GM19239 (cell line): ENCODE measurements at places on chromosomes 11 and 22.

- DNase-seq = no peak
Measured at GRCh38 chr11:133136376-133136775, 395.9 kb downstream of the OPCML start.

- DNase-seq = no peak
Measured at GRCh38 chr11:112425121-112425520, 164.5 kb upstream of the PLET1 start.

DNA sequence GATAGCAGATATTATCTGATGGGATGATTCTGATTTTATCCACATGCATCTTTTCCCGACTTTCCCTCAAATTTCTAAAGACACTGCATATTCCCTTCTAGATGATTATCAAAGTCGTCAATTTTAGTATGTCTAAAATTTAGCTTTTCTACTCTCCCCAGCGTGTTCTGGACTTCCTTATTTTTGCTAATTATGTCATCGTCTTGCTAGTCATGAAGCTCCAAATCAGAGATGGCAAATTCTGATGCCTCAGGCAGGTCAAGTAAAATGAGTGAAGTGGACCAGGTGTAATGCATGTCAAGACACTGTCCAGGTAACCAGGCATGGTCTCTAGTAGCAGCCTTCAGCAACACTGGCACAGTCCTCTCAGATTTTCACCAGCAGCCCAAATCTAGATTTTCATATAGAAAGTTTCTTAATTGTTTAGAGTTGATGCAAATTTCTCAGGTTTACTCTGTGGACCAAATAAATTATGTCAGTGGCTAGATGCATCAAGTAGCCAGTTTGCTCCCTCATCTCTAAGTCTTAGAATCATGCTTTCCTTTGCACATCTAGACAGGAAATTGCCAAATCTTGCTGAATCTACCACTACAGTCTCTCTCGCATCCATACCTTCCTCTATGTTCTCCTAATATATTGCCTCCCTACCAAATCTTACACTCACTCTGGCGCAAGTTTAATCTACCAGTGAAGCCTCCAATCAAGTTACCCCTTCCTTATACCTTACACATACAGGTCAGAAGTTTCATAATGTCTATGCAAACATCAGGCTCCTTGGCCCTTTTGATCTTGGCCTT, 10.6 kb downstream of the HSD17B12 start:
- DNase-seq = no peak

GRCh38 chr22:49512487-49513165, 315.0 kb downstream of the BRD1 start:
- no peak for DNase-seq

- DNase-seq = no peak
Measured at GRCh38 chr11:596374-596773, 19.4 kb downstream of the IRF7 start.

DNA sequence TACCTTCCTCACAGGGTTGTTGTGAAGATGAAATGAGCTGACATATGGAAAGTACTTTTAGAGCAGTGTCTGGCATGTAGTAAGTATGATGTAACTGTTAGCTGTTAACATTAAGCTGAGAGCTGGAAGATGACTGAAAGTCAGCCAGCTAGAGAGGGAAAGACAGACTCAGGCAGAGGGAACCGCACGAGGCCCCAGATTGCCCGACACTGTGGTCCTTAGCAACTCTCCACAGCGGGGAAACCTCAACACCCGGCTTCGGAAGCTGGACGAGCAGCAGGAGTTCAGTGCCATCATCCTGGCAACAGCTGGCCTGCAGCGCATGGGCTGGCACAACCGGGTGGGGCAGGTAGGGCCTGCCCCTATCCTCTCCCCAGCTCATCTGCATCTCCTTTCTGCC, 6.5 kb downstream of the HMBS start:
- DNase-seq = no peak

- no peak for DNase-seq
Measured at GRCh38 chr11:94793002-94793401, 24.8 kb downstream of the AMOTL1 start.

DNA sequence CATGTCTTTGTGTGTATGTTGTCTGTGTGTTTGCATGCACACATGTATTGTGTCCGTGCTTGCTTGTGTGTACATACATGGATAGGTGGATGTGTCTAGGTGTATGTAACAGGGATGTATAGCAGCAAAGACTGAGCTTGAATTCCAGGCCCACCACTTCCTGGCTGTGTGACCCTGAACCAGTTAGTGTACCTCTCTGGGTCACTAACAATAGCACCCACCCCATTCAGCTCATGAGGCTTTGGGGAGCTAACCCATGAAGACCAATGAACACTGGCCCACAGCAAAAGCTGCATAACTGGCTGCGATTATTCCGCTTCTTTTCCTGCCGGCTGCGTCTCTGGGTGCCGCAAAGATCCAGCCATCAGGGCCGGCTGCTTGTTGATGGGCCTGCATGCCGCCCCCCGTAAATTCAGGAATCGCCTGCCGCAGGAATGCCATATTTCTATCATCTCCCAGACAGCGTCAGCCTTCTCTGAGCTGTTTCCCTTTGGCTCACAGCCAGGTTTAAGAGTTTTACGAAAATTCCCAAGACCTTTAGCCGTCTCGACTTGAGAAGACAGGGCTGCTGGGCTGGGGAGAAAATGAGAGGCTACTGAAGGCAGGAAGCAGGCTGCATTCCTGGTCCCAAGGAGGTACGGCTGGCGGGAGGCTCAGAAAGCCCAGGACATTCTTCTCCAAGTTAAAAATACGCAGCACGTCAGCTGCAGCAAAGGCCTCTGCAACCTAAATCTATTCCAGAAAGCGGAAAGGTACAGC, 224.6 kb downstream of the MN1 start:
- DNase-seq = no peak

DNA sequence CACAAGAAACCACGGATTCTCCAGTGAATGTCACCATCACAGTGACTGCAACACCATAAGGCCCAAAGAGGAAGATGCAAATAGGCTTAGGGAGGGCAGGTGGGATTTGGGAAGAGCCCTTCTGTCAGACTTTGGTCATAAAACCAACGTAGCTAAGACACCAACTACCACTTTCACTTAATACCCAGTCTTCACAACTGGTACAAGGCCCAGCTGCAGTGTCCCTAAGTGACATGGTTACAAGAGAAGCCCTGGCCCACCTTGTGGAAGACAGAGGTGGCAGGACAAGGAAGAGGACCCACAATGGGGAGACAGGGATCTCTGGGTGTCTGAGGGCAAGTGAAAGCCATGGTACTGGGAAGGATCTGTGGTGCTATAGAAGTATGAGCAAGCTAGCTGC, 10.0 kb downstream of the VSIG10L2 start:
- DNase-seq = no peak

DNA sequence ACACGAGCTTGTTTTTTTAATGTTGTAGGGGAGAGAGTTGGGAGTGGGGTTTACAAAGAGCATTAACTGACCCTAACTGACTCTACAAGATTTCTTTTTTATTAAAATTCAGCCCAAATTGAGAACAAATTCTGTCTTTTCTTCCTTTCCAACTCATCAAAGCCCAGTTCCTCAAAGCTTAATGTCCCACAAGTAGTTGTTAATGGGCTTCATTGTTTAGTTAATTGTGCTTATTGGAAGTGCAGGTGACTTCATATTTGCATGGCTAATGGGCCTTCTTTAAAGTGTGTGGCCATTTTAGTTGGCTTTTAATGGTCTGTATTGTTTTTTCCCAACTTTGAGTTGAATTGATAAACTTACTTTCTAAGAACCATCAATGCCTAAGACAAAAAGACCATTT, 39.8 kb downstream of the MPPED2 start:
- no peak for DNase-seq

DNA sequence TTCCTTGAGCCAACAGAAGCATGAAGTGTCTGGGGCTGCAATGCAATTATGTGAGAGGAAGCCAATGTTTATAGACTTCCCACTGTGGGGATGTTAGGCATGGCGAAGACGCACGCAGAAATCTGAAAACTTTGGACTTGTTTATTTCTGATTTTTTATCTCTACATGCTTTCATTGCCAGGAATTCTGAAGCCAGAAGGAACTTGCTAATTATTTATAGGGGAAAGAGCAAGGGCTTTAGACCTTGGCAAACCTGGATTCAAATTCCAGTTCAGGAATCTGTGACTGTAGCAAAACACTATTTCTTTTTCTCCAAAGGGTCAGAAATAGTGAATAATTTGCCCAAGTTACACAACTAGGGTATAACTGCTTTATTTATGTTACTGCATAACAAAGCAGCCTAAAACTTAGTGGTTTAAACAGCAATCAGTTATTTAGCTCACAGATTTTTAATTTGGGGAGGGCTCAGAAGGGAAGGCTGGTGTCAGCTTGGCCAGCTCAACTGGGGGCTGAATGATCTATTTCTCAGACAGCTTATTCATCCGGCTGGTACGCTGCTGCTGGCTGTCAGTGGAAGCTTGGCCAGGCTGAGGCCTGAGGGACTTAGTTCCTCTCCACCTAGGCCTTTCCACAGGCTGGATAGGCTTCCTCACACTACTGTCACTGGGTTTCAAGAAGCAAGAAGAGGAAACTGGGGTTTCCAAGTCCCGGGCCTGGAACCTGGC, 1.9 kb upstream of the OR6Q1 start:
- no peak for DNase-seq

DNA sequence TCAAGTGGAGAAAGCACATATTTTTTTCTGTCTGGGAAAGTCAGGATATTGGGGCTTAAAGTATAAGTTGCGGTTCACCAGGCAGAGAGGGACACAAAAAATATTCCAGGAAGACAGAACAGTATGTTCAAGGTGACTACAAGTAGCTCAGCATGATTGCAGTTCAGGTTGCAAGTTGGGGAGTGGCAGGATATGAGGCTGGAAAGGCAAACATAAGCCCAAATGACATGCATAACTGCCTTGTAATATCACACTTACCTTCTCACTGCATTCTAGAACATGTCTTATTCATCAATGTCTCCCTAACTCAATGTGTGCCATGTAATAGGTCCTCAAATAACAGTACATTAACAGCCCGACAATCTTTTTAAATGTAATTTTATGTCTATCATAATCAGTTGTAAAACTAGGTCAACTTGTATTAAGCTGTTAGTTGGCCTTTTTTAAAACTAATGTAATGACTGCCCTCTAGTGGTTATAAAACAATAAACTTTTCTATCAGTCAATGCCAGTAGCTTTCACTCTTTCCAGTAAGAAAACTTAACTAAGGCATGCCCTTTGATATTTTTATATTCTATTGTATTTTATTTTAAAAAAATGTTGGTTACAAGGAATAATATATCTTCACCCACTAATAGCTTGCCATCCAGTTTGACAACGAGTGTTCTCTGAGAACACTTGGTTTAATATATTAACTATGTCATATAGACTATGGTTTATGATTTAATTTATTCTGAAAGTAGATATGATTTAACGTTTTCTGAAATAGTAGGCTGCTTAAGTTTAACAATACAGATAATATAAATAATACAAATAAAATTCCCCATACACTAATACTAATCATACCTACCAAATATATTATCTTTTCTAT, 39.4 kb upstream of the CFAP300 start:
- peak; percentile 7 for DNase-seq

DNA sequence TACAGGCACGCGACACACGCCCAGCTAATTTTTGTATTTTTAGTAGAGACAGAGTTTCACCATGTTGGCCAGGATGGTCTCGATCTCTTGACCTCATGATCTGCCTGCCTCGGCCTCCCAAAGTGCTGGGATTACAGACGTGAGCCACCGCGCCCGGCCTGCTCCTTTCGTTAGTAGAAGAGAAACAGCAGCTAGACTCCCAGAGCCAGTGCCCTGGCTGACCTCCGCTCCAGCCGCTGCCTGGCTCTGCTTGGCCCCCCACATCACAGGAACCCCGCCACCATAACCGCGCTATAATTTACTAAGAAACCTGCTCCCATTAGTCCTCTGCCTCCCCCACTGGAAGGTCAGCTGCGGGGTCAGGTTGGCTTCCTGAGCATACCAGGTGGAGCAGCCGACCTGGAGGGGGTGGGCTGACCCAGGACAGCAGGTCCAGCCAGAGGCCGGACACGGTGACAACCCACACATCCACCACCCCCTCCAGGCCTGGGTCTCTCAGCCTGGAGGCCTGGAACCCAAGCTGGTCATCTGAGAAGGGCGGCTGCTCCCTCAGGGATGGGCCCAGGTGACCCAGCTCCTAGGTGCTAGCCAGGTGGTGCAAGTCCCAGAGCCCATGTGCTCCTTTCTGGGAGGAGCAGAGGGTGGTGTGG, 7.5 kb upstream of the POLDIP3 start:
- no peak for DNase-seq

- no peak for DNase-seq
Measured at GRCh38 chr11:122287401-122287800, 171.4 kb upstream of the BLID start.

DNA sequence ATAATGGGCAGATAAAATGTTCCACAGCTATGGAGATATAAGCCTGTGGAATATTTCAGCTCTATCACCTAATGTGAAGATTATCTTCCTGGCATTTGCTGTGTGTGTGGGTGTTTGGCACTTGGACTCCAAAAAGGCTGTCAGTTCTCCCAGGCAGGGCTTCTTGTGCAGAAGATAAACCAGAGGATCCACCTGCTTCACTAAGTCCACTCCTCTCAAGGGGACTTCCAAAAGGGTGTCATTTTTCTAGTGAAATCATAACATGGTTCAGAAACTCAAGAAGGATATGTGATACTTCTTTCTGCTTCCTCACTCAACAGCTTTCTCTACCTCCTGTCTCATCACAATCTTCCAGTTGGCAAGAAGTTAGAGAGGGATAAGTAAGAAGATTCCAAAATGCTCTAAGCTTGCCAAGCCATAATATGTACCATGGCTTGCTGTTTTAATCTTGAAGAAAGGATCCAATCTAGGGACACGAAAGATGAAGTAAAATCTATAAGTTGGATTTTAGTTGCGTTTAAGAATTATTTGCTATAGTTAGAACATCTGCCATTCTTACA, 206.2 kb upstream of the MTMR2 start:
- no peak for DNase-seq

GRCh38 chr22:35174401-35175038, 82.8 kb upstream of the HMGXB4 start:
- DNase-seq = no peak

GRCh38 chr11:93198215-93198845, 539 bp upstream of the SLC36A4 start:
- DNase-seq = no peak

DNA sequence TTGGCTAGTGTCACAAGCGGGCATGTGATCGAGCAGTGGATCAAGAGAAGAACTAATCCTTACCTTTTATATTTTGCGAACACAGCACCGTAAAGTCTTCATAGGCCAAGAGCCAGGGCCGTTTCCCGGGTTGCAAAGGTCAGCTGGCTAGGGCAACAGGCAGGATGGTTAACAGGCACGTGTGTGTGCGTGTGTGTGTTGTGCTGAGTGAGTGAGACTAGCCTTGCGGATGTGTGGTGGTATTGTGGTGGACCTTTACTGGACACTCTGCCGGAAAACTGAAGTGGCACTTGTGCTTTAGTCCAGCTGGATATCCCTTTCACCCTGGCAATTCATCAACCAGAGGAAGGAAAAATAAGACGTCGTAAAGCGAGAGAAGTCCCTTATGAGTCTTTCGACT, 176.7 kb downstream of the BCR start:
- no peak for DNase-seq

GRCh38 chr22:23751441-23751996, 607 bp upstream of the ZNF70 start:
- DNase-seq = no peak

DNA sequence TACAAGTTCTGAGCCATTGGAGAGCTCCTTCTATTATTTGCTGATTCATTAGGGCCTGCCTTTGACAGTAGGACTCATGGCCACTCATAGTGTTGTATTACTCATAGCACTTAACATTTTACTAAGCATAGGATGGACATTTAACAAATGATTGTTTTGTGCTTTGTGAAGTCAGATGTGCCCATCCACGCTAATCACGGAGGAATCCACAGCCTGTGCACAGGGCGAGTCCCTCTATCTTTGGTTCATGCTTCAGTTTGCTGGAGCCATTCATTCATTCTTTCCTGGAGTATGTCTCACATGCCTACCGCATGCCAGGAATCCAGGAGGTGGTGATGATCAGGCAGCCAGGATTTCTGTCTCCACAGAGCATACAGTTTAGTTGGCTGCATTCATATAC, 254.1 kb downstream of the NTM start:
- DNase-seq = no peak
